PC-3 (cell line): ENCODE measurements at places on chromosomes 6 and 20. TPM values are rescaled to one million over a fixed set of nuclear protein-coding genes. Genes with fewer than 3 reads are reported as not detected.

The RBPJL gene
- not detected in 2 replicates for total RNA-seq

The GSTA5 gene
- not detected in 2 replicates for total RNA-seq

The CALHM4 gene
- total RNA-seq = not detected in 2 replicates

DNA sequence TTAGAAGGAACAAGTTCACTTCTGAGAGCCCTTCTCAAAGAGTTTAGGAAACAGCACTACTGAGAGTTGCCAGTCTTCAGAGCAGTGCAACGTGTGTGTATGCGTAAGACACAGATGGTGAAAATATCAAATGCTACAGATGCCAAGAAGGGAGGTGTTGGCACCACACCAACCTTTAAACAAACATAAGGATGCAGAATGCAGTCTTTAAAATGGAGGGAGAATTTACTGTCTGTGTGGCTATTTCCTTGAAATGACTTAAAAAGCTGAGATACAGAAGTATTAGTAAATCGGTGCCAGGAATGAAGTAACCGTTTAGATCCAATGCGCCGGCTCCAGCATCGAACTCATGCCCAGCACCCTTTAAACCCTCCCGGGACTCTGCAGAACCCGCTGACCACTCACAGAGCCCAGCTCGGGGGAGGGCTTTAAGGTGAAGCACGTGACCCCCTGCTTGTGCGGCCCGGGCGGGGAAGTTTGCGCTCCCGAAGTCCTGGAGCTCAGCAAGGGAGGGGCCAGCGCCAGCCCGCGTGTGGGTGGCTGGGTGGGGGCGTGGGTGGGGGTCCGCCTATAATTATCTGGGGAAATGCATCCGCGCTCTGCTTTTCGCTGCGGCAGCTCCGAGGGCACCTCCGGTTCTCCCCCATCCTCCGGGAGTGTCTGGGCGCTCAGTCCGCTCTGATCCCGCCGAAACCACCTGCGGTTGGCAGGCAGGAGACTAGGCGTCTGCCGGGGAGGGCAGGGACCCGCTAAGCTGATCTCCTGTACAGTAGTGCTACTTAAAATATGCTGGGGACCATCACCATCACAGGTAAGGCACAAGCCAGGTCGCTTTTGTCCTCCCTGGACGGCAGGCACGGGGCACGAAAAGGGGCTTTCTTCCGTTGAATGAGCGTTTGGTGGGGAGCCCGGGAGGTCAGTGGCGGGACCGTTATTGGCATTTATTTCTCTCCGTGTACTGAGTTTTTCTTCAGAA, 66.0 kb downstream of the ZBTB2 start:
- DNase-seq = peak; percentile 68

- DNase-seq = no peak
Measured at GRCh38 chr20:18288749-18289267, 481 bp downstream of the ZNF133 start.

GRCh38 chr20:47733892-47734291, 51.4 kb downstream of the SULF2 start:
- DNase-seq = no peak

GRCh38 chr6:13859871-13860555, 45.7 kb upstream of the MCUR1 start:
- DNase-seq = no peak

DNA sequence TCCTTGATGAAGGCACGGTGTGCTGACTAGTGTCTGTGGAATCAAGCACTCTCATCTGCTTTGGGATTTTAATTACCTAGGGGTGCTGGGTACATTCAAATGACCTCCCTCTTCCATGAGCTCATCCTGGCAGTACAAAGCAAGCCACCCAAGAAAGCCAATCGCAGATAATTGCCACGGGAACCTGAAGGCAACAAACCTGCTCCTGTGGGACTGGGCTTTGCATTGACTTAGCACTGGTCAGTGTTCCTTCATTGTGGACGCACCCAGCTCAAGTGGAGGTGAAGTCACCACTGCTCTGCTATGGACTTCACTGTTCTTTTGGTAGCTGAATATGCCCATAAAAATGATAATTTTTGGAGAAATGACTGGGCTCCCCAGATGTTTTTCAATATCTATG, 261.6 kb upstream of the FERMT1 start:
- no peak for DNase-seq

DNA sequence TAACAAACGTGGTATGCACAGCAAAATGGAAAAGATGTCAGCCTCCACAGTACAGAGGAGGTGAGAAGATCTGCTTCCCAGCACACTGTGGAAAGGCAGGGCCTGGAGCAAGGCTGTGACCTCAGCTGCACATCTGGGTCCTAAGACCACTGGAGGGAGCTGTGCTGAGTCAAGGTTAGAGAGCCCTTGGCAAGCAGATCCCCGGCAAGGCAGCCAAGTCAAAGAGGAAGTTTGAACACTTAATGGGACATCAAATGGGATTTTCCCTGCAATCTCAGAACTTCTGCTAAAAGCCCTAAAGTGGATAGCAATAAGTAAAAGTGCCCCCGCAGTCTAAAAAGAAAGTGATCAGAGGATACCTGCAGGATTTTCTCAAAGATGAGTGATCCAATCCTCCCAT, 39.5 kb downstream of the UNC5CL start:
- peak; percentile 35 for DNase-seq

DNA sequence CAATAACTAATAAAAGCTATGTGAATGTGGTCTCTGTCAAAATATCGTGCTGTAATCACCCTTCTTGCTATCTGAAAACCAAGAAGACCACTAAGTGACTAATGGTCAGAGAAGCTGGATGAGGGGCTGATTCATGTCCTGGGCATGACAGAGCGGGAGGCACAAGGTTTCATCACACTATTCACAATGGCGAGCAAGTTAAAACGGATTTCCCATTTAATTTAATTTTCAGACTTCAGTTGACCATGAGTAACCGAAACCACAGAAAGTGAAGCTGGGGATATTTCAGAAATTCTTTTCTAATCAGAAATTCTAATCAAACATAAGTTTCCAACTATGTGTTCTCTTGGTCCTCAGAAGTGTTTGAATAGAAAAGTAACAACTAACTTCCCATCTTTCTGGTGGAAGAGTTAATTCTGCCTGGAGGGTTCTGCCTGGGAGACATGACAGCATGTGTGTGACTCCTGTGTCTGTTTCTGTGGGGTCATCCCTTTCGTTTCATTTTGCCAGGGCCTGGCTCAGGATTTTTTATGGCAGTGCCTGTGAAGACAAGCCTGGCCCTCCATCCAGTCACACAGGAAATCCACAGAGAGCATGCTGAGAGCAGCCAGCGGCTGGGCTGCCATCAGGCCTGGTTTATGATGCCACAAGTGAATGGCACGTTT, 98.9 kb downstream of the FAM120B start:
- DNase-seq = peak; percentile 67

- DNase-seq = peak; percentile 66
Measured at GRCh38 chr6:134466771-134467525, 149.0 kb upstream of the SGK1 start.

DNA sequence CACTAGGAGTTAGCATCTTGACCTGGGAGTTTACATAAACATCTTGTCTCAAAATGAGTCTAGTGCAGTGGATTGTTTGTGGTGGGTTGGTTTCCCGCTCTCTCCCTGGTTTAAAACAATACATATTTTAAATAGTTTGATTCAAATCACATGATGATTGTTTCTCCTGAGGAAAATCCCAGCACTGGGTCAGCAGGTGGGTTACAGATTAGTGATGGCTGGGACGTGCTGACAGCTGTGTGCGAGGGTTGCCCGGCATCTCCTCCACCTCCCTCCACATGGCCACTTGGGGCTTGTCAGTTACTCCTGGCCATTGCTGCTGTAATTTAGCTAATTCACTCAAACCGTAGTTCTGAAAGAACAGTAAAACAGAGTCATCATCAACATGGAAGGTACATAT, 306.4 kb upstream of the CITED2 start:
- DNase-seq = no peak

DNA sequence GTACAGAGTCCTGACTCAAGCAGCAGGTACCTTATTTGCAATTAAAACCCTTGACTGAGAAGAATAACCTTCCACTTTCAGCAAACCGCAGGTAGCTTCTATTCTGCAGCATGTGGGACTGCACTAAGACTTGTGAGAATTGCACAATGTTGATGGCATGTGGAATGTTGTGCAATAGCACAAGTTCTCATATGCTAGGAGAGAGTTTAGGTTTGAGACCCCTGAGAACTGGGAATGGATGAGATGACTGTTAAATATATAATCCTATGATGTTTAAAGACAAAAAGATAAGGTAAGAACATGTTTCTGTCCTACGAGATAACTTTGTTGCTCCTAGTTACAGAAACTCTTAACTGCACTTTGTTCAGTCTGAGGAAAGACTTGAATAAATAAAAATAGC, 194.6 kb downstream of the OTOR start:
- no peak for DNase-seq

DNA sequence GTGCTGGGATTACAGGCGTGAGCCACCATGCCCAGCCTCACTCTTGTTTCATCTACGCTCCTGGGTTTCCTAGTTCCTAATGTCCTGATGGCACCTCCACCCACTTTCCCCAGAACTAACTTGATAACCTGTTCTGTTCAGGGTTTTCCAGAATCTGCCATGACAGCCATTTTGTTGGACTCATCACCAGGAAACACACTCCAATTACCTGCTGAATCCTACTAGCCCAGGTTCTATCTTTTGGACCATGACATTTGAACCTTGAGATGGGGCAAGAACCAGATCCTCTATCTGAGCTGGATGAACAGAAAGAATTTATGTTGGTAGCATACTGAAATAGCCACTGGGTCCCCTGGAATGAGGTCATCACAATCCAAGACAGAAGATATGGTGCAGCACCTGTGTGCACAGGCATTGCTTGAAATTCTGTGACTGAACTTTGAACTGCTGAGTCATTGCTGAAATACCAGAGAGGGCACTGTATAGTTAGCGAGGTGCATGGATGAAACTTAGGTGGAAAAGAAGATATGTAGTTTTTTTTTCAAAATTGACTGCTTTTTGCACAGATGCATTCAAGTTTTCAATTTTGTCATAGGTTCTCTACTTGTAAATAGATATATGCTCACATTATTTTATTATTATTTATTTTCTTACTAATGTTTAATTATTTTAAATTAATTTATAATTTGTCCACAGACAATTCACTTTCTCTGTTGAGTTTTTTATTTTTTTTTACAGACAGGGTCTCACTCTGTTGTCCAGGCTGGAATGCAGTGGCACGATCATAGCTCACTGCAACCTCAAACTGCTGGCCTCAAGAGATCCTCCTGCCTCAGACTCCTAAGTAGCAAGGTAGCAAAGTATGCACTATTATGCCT, 42.8 kb upstream of the TASP1 start:
- DNase-seq = peak; percentile 34

DNA sequence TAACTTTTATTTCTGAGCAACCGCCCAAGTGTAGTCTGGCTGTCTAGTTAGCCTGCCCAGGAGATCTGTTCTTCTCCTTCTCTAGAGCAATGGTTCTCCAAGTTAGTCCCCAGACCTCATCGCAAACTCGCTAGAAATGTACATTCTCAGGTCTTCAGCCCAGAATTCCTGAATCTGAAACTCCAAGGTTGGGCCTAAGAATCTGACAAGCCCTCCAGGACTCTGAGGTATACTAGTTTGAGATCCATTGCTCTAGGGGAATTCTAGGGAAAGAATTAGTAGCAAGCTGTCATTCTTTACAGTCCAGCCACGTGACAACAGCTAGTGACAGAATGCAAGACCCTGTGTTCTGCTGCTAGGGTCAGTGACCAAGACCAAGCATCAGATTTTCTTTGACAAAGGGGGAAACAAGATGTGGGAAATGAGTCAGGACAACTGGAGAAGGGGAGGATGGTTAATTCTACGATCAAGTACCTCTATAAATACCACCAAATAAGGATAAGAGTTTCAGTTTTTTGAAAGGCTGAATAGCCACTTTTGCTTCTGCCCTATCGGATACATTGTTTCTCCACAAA, 5.8 kb downstream of the UBE2V1 start:
- DNase-seq = no peak

DNA sequence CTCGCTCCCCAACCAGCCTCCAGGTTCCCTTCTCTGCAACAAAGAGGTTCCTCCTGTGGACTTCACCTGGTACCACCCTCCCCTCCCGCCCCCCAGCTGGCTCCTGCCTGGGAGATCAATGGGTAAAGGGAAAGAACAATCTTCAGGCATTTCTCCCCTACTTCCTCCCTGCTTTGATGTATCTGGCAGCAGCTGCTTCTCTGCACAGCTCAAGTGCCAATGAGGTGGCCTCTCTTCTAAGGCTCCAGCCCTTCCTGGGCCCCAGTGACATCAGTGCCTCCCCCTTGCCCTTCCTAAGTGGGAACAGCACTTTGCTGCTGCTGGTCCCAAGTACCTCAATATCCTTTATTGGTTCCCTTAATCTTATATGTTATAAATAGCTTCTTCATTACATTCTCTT, 23.5 kb downstream of the MOCS1 start:
- no peak for DNase-seq

DNA sequence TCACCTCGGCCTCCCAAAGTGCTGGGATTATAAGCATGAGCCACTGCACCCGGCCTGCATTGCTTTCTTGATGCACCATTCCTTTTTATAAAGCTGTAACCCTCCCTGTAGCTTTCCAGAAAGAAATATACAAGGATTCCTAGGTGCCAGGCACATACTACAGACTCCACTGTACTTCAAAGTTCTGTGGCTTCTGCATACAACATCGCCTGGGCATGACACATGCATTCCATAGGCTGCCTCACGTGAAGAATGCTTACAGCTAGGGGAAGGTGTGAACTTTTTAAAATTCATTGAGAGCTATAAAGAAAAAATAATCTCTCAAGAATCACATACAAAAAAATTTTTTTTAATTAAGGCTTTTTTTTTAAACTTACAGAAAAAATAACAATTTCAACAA, 50.2 kb downstream of the TRAM2 start:
- no peak for DNase-seq

- no peak for DNase-seq
Measured at GRCh38 chr6:159184559-159184958, 15.4 kb downstream of the FNDC1 start.

DNA sequence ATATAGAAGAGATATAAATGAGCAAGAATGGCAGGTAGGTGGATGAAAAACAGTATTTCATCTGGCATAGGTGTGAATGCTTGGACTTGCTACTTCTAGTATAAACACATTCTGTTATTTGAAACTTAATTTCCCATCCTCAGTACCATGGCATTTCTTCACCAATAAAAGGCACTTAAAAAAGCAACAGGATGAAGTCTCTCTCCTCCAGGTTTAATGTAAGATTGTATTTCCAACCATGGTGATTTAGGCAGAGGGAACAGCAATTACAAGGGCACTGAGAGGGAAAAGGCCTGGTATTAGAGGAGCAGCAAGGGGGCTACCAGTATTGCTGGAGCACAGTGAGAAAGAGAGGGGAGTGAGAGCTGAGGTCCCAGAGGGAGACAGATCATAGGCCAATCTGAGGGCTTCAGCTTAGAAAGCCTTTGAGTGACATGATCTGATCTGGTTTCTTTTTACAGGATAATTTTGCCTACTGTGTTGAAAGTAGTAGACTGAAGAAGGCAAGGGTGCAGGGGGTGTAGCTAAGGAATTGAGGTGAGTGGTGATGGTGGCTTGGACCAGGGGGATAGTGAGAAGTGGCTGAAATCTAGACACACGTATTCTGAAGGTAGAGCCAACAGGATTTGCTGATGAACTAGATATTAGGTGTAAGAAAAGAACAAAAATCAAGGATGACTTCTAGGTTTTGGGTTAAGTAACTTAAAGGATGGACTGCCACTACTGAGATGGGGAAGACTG, 67.8 kb upstream of the SMIM29 start:
- DNase-seq = no peak

- DNase-seq = no peak
Measured at GRCh38 chr6:209432-210103, 82.7 kb upstream of the DUSP22 start.
